C1 segment of cervical spinal cord (tissue), 14 donors: ENCODE measurements at places on chromosomes 16 and 17.

GRCh38 chr17:8163978-8164814 lies 1.4 kb upstream of the VAMP2 start:
- no peak for DNase-seq

- DNase-seq: no peak
Measured at GRCh38 chr17:5874486-5874885, 195.7 kb upstream of the WSCD1 start.

- peak; percentile 22 for DNase-seq
Measured at GRCh38 chr16:4309833-4310266, 6.0 kb upstream of the GLIS2 start.

- DNase-seq: no peak
Measured at GRCh38 chr17:12395733-12396354, 269.8 kb upstream of the MYOCD start.

- no peak for DNase-seq
Measured at GRCh38 chr17:49914664-49915063, 54.3 kb upstream of the DLX4 start.

DNA sequence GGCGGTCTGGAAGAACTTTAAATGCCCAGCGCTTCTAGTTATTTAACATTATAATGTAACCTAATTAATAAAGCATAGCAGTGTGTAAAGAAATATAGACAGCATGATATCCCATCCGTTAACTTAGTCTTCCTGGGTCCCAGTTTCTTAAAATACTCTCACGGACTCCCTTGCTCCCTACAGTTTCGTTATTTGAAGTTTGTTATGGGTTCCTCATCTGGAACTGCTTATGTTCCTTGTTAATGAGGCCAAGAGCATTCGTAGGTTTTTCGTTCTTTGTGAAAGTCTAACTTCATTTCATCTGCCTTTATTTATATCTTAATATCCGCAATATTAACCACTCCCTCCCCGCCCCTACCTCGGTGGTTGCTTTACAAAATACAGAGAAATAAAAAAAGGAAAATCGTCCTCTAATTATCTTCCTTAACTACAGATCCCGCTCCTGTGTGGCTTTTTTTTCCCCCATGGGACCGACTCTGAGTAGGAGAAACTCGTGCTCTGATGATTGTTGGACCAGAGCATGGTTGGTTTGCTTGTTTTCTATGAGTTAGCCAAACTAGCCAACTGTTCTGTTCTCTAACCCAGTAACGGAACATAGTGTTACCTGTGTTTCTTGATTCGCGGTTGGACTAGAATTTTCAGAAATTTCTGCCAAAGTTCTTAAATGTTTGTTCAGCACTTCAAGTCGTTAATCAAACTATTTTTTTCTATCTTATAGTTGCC lies 863 bp downstream of the ADPRM start:
- no peak for DNase-seq

- DNase-seq: no peak
Measured at GRCh38 chr17:50033316-50033715, 22.6 kb upstream of the ITGA3 start.

DNA sequence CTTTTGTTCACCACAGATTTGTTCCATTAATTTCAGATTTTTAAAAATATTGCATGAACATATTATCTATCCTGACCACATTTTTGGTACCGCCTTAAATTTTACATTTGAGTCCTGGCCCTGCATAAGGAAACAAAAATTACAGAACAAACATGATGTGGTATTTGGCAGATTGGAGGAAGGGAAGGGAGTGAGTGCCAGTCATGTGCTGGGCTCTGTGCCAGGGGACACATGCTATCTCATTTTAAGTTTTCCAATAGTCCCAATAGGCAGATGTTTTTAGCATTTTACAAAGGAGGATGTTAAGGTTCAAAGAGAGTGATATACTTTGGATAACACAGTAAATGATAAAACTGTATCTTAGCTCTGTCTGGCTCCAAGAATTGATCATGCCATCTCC lies 185.1 kb downstream of the CDK5R1 start:
- DNase-seq: no peak

DNA sequence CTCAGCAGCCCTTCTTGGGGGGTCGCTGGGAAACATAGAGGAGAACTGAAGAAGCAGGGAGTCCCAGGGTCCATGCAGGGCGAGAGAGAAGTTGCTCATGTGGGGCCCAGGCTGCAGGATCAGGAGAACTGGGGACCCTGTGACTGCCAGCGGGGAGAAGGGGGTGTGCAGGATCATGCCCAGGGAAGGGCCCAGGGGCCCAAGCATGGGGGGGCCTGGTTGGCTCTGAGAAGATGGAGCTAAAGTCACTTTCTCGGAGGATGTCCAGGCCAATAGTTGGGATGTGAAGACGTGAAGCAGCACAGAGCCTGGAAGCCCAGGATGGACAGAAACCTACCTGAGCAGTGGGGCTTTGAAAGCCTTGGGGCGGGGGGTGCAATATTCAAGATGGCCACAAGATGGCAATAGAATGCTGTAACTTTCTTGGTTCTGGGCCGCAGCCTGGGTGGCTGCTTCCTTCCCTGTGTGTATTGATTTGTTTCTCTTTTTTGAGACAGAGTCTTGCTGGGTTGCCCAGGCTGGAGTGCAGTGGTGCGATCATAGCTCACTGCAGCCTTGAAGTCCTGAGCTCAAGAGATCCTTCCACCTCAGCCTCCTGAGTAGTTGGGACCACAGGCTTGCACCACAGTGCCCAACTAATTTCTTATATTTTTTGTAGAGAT lies 3.4 kb downstream of the STH start:
- peak; percentile 42 for DNase-seq

- no peak for DNase-seq
Measured at GRCh38 chr16:51731160-51731559, 580.1 kb upstream of the SALL1 start.

GRCh38 chr17:57874434-57875289 lies 24.8 kb upstream of the MRPS23 start:
- DNase-seq: peak; percentile 81

DNA sequence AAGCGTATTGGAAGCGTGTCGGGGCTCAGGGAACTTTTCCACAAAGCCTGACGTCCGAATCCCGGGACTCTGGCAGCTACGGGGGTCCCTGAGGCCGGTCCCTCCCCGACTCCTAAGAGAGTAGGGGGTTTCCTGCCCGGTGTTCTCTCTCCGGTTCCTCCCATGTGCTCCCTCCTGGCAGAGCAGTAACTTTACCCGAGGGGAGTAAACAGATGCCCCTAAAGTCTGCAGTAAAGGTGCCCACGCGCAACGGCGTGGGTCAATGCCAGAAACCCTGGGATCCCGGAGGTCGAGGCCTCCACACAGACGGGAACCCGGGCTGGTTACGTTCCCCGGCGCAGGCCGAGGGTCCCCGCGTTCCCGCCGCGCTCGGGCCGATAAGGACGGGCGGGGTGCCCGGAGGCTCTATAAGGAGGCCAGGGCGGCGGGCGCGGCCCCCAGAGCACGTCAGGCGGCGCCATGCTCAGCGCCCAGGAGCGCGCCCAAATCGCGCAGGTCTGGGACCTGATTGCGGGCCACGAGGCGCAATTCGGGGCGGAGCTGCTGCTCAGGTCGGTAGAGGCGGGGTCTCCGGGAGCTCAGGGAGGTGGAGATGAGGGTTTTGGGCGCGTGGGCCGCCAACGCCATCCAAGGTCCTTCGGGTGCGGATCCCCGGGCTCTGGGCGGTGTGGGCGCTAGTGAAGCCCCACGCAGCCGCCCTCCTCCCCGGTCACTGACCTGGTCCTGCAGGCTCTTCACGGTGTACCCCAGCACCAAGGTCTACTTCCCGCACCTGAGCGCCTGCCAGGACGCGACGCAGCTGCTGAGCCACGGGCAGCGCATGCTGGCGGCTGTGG lies at the start of gene HBM:
HBM (plus strand) TSS at position 440 of the 836 bp plus-strand sequence; CDS start at position 460, 20 bp downstream.
- no peak for DNase-seq

- DNase-seq: no peak
Measured at GRCh38 chr17:42456223-42457106, 2.2 kb upstream of the ATP6V0A1 start.

GRCh38 chr17:77869665-77870132 lies 88.8 kb upstream of the TNRC6C start:
- DNase-seq: no peak

- no peak for DNase-seq
Measured at GRCh38 chr17:79675413-79675725, 55.4 kb upstream of the ENPP7 start.

- no peak for DNase-seq
Measured at GRCh38 chr17:8939496-8940334, 25.8 kb downstream of the PIK3R5 start.

- DNase-seq: no peak
Measured at GRCh38 chr17:66449418-66449977, 147.1 kb downstream of the PRKCA start.

DNA sequence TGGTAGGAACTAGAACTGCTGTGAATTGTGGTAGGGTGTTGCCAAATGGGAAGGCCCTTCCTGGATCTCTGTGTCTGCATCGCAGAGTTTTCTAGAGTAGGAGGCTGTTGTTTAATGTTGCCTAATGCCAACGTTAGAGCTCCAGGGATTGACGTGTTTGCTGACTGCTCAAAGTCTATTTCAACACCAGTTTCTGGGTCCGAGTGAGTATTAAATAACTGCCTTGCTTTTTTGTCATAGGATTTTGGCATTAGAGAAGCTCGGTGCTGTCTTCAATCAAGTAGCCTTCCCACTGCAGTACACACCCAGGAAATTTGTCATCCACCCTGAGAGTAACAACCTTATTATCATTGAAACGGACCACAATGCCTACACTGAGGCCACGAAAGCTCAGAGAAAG lies 40.0 kb downstream of the SF3B3 start:
- DNase-seq: no peak

GRCh38 chr16:576823-577201 lies 7.0 kb downstream of the PIGQ start:
- DNase-seq: no peak

DNA sequence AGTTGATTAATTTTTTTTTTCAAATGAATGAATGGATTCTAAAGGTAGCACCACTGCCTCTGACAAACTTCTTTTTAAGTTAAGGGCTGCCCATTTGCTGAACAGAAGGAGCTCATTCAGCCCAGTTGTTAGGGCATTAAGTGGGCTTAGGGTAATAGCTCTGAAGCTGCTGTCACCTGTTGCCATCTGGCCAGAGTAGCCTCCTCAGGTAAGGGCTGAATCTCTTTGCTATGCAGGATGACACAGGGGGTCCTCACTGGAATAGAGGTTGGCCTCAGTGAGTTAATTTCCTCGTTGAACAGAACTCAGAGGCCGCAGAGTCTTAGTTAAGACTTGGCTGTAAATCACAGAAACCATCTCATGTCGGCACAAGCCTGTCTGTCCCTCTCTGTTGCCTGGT lies 232.8 kb downstream of the CCDC182 start:
- no peak for DNase-seq

DNA sequence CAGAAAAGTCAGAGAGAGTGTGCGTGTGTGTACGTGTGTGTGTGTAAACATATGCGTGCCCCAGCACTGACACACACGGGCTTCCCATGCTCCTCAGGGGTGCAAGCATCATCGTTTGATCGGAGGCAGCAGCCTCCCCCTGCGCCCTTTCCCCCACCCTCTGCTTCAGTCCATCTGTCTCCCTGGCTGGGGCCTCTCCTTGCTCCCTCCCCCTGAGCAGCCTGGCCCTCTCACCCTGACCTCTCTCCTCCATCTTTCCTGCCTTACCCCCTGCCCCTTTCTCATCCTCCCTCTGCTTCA lies 4.4 kb downstream of the STX1B start:
- no peak for DNase-seq

DNA sequence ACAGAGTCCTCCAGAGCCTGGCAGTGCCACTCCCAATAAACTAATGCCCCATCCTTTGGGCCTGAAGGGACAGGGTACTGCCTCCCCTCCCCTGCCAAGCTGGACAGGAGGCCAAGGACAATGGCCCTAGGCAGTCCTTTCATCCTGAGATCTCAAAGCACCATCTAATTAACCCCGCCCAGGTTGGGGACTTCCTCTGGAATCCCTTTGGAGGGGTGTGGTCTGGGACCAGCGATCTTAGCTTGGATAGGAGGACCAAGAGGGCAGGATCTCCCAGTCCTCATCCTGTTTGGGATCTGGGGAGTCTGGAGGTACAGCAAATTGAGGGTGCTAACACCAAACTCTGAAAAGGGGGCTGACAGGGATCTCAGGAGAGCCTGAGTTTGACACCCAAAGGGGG lies 18.2 kb upstream of the SP6 start:
- DNase-seq: no peak

DNA sequence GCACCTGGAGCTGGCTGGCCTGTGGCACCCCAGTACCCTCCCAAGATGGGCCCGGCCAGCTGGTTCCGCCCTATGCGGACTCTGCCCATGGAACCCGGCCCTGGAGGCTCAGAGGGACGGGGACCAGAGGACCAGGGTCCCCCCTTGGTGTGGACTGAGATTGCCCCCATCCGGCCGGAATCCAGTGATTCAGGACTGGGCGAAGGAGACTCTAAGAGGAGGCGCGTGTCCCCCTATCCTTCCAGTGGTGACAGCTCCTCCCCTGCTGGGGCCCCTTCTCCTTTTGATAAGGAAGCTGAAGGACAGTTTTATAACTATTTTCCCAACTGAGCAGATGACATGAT lies 12.0 kb downstream of the TBX21 start:
- DNase-seq: no peak

- DNase-seq: no peak
Measured at GRCh38 chr17:44335564-44335963, 9.5 kb upstream of the GRN start.

- DNase-seq: no peak
Measured at GRCh38 chr16:72991211-72991610, 56.7 kb downstream of the ZFHX3 start.

DNA sequence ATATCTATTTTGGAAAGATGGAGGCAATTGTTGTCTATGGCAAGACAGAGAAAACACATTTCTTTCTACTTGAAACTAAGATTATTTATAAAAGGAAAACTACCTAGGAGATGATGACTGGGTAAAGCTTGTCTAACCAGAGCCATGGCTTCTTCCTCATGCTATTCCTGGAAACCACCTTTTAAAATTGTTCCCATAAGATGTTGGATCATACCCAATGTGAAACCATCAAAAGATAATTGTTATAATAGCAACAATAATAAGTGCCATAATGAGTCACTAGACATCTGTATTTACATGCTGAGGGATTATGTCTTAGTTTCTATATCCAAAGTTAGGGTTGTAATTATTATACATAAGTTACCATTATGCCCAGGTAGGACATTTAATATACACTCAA lies 428.4 kb downstream of the KCNJ2 start:
- no peak for DNase-seq

DNA sequence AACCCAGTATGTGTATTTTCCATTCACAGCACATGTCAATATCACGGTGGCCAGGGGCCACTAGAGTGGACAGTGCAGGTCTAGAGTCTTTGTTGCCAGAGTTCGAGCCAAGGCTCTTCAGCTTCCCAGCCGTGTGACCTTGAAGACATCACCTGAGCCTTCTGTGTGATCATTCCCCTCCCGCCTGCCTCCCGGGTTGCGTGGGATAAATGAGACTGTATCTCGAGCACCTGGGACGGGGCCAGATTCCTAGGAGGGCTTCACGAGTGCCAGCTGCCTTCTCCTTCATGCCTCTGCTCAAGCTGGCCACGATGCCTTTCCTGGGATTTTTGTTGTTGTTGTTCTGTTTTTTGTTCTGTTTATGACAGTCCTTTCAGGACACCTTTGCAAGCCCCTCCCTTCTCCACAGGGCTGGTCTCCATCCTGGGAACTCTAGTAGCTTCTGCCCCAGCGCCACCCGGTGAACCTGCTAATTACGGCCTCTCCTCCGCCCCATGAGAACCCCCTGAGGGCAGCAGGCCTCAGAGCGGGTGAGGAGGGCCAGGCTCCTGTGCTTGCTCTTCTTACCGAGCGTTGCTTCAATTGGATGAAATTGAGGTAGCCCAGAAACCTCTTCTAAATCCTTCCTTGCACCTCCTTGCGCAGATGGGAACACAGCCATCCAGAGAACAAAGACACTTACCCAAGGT lies 3.9 kb downstream of the SPNS2 start:
- DNase-seq: no peak
